ENCODE measurements at places on chromosomes 5 and 9. TPM values are rescaled to one million over a fixed set of nuclear protein-coding genes. Genes with fewer than 3 reads are reported as not detected.

PWWP2A gene
- 27.8 TPM for total RNA-seq

LCN6 gene
- not detected for total RNA-seq

DEPDC1B gene
- total RNA-seq: 27.1 TPM

DNA sequence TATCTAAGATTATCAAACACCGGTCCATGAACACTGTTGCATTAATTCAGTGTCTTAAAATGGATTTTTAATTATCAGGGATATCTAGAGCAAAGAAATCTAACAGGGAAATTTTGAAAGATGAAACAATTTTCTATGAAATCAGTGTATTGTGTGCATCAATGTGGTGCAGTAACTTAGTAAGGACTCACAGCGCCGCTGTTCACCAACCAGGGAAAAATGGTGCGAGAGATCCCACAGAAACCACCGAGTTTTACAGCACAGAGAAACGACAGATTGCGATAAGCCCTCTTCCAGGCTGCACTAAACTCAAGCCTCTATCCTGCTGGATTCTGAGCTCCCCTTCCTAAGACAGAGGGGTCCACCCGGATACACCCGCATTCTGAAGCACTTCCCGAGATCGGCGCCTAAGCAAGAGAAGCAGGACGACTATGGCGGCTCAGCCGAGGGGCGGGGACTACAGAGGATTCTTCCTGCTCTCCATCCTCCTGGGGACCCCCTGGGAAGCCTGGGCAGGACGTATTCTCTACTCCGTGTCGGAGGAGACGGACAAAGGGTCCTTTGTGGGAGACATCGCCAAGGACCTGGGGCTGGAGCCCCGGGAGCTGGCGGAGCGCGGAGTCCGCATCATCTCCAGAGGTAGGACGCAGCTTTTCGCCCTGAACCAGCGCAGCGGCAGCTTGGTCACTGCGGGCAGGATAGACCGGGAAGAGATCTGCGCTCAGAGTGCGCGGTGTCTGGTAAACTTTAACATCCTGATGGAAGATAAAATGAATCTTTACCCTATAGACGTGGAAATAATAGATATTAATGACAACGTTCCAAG, at the start of gene PCDHGA7:
Gene PCDHGA7 (plus strand): TSS at position 274 of the 826 bp plus-strand sequence. CDS start 158 bp downstream, at position 432.
- peaks cover 27% of the 10 kb centered on the region for H3K27me3 ChIP-seq
- H3K36me3 ChIP-seq: no peaks in the 10 kb centered on the region
- H3K27ac ChIP-seq: no peak within 1 kb of the TSS
- H3K4me1 ChIP-seq: no peaks in the 10 kb centered on the region
- peak within 1 kb of the TSS; percentile 64 for H3K4me3 ChIP-seq
- DNase-seq: no peak

- H3K4me1 ChIP-seq: no peaks in the 10 kb centered on the region
- H3K27me3 ChIP-seq: peaks cover 3% of the 10 kb centered on the region
- H3K36me3 ChIP-seq: no peaks in the 10 kb centered on the region
- H3K4me3 ChIP-seq: no peak overlapping the region
- no peak overlapping the region for H3K27ac ChIP-seq
These were observed 315.0 kb upstream of the PIK3R1 start for GRCh38 chr5:67900514-67900913.

GRCh38 chr5:105639511-105639910, 2031.2 kb downstream of the EFNA5 start:
- no peak overlapping the region for H3K4me3 ChIP-seq
- H3K36me3 ChIP-seq: no peaks in the 10 kb centered on the region
- H3K27ac ChIP-seq: no peak overlapping the region
- DNase-seq: no peak
- H3K4me1 ChIP-seq: no peaks in the 10 kb centered on the region
- no peaks in the 10 kb centered on the region for H3K27me3 ChIP-seq

DNA sequence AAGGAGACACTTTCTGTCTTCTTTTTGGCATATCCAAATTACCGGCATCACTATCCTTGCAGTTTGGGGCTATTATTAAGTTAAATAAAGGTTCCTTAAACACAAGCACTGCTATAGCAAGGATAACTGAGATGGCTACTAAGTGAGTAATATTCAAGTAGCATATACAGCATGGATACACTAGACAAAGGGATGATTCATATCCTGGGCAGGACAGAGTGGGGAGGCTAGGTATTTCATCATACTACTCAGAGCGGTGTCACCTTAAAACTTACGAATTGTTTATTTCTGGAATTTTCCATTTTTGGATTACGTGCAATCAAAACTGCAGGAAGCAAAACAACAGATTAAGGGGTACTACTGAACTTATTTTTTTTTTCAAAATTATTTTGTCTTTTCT, 54.1 kb downstream of the FER start:
- H3K27me3 ChIP-seq: no peaks in the 10 kb centered on the region
- no peaks in the 10 kb centered on the region for H3K4me1 ChIP-seq
- no peak overlapping the region for H3K4me3 ChIP-seq
- no peak overlapping the region for H3K27ac ChIP-seq
- DNase-seq: no peak

DNA sequence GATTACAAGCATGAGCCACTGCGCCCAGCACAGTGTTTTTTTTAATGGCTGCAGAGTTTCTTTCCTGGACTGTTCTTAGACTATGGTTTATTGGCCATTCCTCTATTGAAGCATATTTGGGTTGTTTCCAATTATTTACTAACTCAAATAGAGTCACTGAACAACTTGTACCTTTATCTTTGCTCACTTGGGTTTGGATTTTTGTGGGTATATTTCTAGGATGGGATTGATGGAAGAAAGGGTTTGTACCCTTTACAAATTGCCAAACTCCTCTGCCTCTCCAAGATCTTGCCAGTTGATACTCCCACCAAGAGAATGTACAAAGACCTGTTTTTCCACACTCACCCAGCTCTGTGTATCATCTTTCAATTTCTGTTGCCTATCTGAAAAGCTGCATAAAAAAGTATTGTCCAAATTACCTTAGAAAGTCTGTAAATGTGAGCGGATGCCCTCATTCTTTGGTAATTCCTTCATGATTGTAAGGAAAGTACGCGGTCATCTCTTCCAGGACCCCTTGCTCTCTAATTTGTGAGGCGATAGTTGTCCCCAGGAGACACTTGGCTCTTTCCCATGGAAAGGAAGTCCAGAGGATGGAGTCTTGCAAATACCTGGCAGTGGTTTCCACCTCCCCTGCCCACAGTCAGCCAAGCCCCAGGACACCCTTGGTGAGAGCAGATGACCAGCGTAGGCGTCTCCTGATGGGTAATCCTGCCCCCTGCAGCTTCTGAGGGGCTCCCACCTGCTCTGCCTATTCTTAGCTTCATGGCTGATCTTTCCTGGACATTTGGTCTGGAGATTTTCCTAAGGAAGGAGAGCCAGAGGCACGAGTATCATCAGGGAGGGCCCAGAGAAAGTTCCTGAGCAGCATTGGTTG, 33.0 kb downstream of the ARHGEF37 start:
- peaks cover 1% of the 10 kb centered on the region for H3K27me3 ChIP-seq
- H3K27ac ChIP-seq: no peak overlapping the region
- H3K4me3 ChIP-seq: no peak overlapping the region
- no peak for DNase-seq
- H3K36me3 ChIP-seq: no peaks in the 10 kb centered on the region
- peaks cover 6% of the 10 kb centered on the region for H3K4me1 ChIP-seq

DNA sequence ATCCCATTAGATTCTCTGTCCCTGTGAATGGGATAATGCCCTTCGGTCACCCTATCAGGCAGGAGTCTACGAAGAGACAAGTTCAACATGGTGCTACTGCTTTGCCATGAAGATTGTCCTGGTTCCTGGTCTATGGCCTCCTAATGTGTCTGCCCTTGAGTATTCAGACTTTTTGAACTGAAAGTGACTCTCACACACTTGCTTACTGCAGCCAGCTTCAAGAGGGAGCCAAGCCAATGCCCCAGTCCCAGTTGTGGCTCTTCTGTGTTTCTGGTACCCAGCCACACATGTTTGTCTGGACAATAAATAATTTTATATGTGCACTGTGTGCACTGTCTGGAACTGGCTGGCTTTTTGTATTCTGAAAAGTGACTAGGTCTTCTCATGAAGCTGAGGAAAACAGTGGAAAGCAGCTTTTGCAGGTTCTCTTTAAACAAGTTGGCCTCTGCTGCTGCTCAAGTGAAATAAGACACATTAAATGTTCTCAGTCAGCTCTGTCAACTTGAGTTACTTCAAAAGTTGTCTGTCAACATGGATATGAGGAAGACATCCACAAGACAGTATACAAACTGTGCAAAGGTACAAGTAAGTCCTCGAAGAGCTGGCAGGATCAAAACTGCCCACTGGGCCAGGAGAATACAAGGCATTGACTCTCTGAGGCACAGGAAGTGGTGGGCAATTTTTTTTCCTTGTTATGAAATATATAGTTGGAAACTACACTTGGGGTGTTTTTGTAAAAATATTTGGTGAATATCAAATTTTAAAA, 60.0 kb downstream of the ZNF608 start:
- no peaks in the 10 kb centered on the region for H3K27me3 ChIP-seq
- no peak overlapping the region for H3K27ac ChIP-seq
- H3K4me3 ChIP-seq: no peak overlapping the region
- no peaks in the 10 kb centered on the region for H3K4me1 ChIP-seq
- no peaks in the 10 kb centered on the region for H3K36me3 ChIP-seq
- no peak for DNase-seq

DNA sequence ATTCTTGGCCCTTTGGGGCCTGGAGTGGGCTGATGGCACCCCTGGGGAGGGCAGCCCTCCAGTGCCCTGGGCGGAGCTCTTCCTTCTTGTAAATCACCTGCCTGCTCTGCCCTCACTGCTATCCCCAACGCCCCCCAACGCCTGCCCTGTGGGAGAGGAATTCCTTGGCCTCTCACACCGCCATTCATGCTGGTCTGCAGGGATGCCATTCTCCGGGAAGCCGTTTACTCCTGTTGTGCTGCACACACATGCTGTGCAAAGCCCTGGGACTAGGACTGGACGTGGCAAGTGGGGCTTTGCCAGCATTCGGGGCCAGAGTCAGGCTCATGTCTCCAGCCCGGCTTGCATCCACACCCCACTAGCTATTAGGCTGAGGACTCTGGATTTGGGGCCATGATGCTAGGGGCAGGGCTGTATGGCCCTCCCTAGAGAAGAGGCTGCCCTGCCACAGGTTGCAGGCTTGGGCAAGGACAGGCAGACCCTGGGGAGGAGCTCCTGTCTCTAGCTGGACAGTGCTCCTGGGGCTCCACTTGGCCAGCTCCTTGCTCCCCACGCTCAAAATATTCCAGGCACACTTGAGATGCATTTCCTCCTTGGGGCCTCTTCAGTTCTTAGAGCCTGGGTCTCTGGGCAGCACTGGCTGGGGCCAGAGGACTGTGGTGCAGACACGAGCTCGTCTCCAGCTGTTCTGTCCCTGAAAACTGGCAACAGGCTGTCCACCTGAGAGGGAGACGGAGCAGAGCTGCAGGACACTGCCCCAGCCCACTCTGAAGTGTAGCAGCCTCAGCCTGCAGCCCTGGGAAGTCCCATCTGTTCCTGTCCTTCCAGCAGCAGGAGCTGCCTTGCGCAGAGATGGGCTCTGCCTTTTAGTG, 226.9 kb downstream of the CACNA1B start:
- H3K4me1 ChIP-seq: no peaks in the 10 kb centered on the region
- H3K36me3 ChIP-seq: no peaks in the 10 kb centered on the region
- H3K4me3 ChIP-seq: no peak overlapping the region
- peaks cover 4% of the 10 kb centered on the region for H3K27me3 ChIP-seq
- no peak overlapping the region for H3K27ac ChIP-seq
- DNase-seq: no peak

- no peak overlapping the region for H3K4me3 ChIP-seq
- no peak overlapping the region for H3K27ac ChIP-seq
- DNase-seq: no peak
These were observed 17.0 kb downstream of the ACO1 start for GRCh38 chr9:32401488-32401887.

- H3K4me3 ChIP-seq: no peak overlapping the region
- no peaks in the 10 kb centered on the region for H3K27me3 ChIP-seq
- DNase-seq: no peak
- H3K27ac ChIP-seq: no peak overlapping the region
- H3K36me3 ChIP-seq: peaks cover 21% of the 10 kb centered on the region
These were observed 15.6 kb downstream of the NDUFA8 start for GRCh38 chr9:122143876-122144405.

DNA sequence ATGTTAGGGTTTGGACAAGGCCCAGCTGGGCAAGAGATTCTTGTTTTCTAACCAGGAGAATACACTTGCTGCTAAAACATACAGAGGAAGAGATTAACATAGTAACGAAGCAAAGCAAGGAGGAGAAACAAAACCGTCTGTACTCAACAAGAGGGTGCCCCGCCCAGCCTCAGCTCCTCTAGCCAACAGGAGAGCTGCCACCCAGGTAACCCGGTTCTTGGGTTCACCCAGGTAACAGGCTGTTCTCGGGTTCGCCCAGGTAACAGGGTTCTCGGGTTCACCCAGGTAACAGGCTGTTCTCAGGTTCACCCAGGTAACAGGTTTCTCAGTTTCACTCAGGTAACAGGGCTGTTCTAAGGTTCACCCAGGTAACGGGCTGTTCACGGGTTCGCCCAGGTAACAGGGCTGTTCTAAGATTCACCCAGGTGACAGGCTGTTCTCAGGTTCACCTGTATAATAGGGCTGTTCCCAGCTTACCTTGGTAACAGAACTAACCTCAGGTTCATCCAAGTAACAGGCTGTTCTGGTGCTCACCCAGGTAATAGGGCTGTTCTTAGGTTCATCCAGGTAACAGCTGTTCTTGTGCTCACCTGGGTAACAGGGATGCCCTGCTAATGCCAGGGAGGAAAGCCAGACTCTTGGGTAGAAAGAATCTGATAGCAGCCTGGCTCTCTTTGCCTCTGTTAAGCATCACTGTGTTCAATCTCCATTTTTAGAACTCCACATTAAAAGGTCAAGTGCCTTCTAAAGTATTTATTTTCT, 271.6 kb downstream of the SYK start:
- H3K4me3 ChIP-seq: no peak overlapping the region
- H3K27me3 ChIP-seq: peaks cover 2% of the 10 kb centered on the region
- H3K4me1 ChIP-seq: peaks cover 9% of the 10 kb centered on the region

DNA sequence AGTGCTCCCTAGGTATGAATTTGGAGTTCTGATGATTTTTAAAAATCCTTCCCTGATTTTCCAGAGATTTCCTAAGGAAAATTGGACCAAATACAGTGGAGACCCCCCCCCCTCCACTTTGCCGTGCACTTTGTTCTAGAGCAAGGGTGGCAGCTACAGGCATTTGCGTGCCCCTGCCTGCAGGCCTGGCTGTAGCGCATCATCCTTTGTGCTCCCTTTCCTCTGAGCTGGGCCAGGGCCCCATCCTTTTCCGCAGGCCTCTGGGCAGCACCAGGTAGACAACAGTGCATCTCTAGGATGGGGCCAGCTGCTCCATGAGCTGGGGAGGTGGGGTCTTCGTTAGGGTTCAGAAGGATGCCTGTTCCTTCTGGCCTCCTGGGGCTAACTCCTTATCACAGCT, 39.6 kb downstream of the TRIO start:
- H3K27ac ChIP-seq: no peak overlapping the region
- no peak for DNase-seq
- peaks cover 4% of the 10 kb centered on the region for H3K27me3 ChIP-seq
